EH (cell line): ENCODE measurements at places on chromosomes 4 and X.

GRCh38 chrX:33892670-33893069 lies 239.4 kb downstream of the FAM47A start:
- no peak for DNase-seq

DNA sequence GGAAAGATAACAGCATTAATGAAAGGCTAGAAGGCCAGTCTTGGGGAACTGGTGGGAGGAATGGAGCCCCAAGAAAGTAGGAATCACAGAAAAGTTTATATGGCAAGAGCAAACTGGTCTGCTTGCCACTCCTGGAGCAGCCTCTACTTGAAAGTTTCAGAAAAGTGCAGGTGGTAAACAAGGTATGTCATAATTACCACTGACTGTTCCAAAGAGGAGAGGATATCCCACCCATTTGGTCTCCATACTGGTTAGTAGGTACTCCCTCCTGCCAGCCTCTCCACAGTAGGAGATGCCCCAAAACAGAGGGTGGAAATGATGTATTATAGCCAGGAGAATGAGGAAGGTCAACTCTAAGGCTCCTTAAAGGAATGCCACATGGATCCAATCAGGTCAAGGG lies 145.1 kb downstream of the INPP4B start:
- DNase-seq, result no peak

DNA sequence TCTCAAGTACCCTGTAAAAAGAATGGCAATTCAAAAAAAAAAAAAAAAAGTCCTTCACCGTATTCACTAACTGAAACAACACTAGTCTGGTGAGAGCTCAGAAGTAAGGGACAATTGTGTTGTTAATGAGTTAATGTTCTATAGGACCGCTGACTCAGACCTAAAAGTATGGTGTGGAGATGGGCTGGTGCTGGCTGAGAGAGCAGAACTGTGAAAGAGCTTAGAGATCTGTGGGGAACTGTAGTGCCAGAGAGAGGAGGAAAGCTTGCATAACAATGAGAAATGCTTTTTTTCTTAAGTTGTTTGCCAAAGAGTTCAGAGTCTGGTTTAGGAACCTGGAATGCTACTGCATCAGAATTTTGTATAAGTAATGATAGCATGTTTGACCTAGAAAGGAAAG lies 65.1 kb downstream of the LHFPL1 start:
- DNase-seq, result no peak

DNA sequence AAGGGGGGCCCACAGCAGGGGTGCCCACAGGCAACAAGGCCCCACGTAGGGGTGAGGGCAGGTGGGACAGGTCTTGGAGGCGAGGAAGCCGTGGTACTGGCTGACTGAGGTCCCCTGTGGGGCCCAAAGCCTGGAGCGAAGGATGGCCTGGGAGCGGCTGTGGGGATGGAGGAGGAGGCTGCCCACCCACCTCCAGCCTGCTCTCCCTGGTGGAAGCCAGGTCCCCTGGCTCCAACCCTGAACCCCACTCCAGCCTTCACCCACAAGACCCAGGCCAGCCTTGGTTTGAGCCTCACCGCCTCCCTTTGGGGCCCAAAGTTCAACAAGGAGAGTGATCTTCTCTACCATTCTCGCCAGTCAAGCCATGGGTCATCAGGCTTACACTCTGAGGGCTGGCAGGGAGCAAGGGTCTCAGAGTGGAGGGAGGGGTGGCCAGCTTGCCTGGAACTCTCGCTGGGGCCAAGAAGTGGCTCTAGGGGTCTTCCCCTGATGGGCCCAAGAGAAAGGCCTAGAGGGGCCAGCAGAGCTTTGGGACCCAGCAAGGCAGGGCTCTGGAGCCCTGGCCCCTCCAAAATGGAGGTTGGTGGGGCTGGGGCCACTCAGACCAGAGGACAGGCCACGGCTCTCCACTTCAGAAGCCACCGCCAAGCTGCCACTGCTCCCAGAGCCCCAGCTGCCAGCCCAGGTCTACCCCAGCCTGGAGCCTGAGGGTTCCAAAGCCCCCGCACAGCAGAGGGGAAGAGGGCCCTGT lies 5.0 kb downstream of the PNCK start:
- DNase-seq, result no peak

DNA sequence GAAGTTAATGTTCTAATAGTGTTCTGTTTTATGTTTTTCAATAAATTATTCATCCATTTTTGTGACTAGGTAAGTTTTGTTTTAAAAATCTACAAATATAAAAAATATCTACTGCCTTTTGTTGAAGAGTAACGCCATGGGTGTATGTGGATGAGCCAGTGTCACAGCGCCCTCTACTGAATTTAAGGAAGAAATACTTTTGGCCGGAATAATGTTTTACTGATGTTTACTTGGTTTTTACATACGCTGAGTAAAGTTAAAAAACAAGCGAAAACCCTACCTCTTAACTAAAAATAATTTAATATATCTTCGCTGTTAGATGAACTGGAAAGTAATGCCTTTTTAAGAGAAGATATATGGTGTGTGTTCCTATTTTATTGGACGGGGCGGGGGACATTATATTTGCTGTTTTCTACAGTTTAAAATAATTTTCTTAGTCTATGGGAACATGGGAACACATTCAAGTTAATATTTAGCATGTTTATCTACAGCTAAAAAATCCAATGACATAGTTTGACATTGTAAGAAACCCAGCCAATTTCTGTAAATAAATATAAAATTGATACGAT lies 86.1 kb downstream of the CPE start:
- peak; percentile 55 for DNase-seq

DNA sequence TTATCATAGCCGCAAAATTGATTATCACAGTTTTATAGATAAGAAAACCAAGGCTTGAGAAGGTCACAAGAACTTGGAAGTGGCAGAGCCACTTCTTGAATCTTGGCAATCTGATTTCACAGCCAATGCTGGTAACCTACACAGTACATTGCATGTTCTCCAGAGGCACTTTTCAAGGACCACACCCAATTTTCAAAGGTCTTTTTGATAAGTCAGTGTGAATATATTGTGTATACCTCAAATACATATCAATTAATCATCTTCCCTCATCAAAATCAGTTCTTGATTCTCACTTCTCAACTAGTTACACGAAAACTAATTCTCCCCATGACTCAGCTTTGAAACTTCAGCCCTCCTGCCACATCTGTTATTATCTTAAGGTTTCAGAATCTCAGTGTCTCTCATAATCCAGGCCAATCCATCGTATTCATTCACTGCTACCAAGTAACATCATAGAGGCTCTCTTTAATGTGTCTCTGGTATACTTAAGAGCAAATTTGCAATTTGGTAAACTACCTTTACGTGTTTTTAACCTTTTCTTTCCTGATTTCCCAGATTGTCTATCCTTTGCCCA lies 16.8 kb downstream of the CAMK2D start:
- DNase-seq, result no peak

DNA sequence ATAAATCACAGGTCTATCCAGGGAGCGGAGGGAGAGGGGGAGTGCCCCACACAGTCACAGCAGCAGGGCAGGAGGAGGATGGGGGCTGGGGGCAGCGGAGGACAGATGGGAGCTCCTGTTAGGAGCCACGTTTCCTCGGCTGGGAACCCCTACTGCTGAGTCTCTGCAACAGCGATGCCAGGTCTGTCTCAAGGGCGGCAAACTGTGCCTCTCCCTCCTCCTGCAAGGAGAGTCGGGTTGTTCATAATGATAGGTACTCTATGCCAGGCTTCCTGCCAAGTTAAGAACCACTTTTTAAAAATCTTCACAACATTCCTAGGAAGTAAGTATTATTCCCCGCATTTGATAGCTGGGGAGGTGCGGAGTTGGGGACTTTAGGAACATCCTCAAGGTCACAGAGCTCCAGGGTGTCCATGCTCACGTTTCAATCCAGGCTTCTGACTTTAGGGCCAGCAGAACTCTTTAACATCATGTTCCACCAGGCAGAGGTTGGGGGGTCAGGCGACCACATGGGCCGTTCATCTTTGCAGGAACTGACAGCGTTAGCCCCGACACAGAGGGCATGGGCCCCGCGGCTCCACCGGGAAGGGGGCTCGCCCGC lies 98.3 kb upstream of the MAML3 start:
- no peak for DNase-seq

DNA sequence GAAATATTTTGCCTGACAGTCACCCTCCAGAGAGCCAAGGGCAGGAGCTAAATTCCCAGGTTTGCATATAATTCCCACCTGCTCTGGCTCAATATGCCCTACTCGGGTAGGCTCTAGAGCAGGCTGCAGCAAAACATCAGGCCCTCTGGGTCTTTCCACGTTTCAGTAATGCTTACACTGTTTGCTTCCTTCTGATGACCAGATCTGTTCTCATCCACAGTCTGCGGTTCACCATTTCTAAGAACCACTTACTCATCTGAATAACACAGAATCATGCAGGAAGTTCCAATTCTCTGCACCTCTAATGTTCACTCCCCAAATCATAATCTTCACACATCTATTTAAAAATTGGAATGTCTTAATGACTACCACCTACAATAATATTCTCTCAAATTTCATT lies 141.4 kb downstream of the PPP3CA start:
- peak; percentile 38 for DNase-seq

DNA sequence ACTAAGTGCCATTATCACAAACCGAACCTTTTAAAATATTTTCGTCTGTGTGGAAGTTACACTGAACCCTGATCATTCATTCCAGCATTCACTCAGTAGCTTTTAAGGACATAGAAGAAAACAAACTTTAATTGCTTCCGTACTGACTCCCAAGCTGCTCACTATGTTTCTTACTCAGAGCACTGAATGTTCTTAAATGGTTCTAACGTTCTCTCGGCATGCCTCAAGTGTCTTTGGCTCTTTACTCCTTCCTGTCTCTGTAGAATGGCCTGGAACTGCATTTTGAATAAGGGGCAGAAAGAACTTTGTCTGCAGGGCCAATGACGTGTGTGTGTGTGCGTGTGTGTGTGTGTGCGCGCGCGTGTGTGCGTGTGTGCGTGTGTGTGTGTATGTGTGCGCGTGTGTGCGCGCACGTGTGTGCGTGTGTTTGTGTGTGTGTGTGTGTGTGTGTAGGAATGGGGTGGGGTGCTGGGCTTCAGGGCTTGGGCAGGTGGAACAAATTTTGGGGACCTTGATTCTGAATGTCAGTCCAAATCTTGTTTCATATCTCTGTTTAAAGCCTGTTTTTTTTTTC lies 50.5 kb upstream of the PAQR3 start:
- no peak for DNase-seq

DNA sequence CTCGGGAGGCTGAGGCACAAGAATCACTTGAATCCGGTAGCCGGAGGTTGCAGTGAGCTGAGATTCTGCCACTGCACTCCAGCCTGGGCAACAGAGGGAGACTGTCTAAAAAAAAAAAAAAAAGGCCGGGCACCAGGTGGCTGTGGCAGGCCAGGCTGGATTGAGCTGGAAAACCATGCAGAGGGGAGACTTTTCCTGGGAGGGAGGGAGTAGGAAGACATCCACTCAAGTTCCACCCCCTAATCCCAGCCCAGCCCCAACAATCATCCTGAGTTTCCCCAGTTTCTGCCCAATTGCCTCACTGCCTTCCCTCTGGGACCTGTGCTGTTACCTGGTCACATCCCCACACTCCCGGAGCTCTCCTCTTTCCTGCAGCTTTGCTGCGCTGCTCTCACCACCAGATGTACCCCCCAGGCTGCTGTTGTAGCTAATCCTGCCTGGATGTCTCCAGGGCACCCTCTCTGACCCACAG lies 9.0 kb upstream of the TSPYL2 start:
- DNase-seq, result no peak
